Substantia nigra (tissue), 51 donors: ENCODE measurements at places on chromosomes 1 and 21.

- no peak for DNase-seq
These were observed 72.8 kb downstream of the CAMK2N1 start for GRCh38 chr1:20413136-20413775.

DNA sequence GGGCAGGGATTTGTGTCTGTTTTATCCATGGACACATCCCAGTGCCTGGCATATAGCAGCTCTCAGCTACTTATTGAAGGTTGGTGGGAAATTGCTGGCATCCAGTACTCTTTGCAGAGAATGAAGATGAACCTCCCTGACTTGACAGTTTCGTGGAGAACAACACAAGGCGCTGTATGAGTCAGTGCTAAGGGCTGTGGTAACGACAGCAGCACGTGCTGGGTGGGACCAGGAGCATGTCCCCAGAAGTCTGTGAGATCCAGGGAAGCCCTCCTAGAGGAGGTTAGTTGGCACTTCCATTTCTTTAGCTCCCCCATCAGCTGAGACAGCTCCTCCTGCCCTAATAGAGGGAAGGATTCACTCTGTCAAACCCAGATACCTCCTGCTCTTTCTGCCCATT lies 25.9 kb upstream of the IL19 start:
- no peak for DNase-seq

DNA sequence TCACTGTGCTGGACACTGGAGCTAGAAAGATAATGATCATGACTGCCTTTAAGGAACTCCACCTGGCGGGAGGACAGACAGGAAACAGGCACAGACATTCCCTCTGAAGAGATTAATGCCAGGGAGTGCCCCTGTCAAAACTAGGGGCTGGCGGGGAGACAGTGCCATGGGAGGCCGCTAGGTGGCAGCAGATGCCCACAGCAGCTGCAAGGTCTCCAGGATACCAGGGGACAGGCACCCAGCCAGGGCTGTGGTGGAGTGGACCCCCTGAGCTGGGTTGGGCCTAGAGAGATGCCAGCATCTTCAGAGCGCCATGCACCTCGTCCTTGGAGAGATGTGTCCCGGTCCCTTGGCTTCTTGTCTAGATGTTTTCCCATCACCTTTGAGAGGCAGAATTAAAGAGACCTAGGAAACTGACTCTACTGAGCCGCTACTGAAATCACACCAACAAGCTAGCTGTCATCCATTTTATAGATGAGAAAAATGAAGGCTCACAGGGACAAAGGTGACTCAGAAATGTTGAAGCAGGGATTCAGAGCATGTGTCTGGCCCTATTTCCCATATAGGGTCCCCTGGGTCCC lies 3.6 kb downstream of the REN start:
- peak; percentile 78 for DNase-seq

DNA sequence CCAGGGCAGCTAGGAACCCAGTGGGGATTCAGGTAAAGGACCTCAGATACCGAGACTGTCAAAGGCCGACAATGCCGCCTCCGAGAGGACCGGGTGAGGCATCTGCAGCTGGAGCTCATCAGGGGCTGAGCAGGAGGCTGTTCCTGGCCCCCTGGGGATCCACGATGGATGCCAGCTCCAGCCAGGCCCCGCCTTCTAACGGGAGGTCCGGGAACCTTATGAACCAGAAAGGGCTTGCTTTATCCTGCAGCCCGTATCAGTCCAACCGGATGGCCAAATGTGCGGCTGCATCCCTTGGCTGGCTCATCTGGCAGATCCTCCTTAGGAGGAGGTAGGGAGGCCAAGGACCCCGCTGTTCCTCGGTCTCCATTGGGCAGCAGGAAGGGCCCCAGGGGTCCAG lies 32.0 kb downstream of the SLC45A1 start:
- no peak for DNase-seq

DNA sequence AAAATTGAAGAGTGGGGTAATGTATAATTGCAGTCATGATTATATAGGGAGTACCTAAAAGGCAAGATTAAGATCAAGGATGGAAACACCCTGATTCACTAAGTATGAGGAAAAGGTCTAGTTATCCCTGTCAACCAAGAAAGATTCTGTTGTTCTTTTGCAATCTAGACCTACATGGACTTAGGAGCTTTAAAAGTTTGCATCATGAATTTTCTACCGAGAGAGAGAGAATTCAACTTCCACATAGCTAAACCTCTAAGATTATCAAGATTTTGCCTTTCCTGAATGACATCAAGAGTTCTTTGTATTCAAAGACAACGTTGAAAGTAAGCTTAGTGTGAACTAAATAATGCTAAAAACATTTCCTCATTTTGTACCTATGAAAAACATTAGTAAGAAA lies 78.8 kb upstream of the RBM34 start:
- no peak for DNase-seq
